T-cell (primary cell): ENCODE measurements at places on chromosomes 5 and 9.

DNA sequence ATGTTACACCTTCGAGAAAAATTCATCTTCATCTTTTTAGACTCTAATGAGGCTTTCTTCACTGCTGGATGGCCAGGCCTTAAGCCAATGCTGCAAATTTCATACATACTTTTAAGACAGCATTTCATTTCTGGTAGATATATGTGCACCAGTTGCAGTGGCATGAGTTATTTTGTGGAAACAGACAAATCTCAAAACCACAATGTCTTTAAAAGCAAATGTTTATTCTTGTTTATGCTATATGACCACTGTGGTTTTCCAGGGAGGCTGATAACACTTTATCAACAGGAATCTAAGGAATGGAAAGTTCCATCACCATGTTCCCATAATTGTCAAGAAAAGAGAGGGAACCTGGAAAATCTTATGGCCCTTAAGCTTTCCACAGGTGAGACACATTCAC, 27.7 kb downstream of the CDH9 start:
- DNase-seq: no peak

DNA sequence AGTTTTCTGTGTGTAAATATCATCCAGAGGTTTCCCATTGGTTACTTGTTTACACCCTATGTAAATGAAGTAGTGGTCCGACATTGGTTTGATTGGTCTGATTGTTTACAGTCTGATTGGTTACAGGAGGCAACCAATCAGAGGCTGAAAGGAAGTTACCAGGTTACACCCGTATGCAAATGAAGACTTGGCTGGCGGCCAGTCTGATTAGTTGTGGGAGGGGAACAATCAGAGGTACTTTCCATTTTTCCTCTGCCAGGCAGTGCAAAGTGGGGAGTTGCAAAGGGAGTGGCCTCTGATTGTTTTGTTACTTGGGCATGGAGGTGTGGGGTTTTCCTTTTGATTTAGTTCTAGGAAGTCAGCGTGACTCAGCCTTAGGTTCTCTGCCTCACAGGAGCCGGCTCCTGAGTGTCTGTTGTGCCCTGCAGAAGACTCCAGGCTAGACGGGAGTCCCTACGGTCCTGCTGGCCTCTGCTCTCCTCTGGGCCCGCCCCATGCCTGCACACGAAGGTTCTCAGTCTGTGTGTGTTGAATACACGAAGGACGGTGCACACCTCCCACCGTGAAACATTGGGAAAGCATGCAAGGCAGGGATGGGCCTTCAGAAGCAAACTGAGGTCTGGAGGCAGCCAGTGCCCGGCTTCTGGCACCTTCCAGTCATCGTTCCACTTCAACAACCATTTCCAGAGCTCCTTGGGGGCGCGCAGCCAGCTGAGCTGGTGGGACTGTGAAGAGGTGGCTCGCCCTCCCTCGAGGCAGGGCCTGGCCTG, 42.9 kb downstream of the OLFM1 start:
- no peak for DNase-seq

DNA sequence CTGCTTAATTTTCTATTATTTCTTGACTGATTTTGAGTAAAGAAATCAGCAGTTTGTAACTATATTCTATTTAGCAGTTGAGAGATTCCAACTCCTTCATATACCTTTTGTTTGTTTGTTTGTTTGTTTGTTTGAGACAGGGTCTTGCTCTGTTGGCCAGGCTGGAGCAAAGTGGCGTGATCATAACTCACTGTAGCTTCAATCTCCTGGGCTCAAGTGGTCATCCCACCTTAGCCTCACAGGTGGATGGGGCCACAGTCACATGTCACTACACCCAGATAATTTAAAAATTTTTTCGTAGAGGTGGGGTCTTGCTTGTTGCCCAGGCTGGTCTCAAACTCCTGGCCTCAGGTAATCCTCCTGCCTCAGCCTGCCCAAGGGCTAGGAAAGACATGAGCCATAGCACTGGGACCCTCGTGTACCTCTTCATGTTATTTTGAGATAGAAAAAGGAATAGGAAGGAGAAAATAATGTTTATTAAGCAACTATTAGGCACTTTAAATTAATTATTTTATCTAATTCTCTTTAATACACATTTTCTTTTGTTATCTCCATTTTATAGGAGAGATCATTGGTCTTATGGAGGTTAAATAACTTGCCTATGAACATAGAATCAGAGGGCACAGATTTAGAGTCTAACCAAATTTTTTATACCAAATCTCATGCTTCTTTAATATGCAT, 133.0 kb downstream of the ZNF608 start:
- no peak for DNase-seq

GRCh38 chr5:8827696-8828095, 718.2 kb downstream of the SEMA5A start:
- no peak for DNase-seq

DNA sequence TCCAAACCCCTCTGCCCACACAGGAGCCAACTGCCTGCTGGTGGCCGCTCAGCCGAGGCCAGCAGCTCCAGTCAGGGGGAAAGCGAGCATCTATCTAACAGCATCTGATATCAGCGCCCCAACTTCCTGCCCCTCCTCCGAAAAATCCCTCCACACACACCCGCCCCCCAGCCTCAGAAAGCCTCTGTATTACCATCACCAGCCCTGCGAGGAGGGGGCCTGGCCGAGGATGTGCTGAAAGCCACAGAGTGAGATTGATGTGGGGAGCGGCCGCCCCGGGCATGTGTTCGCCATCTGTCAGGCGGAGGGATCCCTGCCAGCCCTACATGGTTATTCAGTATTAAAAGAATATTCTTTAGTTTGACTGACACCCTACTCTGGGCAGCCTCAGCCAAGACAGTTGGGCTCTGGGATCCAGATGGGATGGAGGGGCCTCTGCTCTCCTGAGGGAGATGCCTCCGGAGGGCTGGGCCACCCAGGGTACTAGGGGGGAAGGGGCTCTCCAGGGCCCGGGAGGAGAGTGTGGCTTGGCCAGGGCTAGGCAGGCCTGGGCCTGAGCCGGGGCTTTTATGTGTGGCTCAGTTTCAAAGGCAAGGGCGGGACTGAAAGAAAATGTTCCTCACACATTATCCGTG, 98.0 kb downstream of the HSD17B3 start:
- DNase-seq: peak; percentile 41
